Right cardiac atrium (tissue), 5 donors: ENCODE measurements at places on chromosomes 7 and 10.

GRCh38 chr10:78952686-78953085 is 116.1 kb upstream of the ZMIZ1 start:
- DNase-seq: peak; percentile 83

DNA sequence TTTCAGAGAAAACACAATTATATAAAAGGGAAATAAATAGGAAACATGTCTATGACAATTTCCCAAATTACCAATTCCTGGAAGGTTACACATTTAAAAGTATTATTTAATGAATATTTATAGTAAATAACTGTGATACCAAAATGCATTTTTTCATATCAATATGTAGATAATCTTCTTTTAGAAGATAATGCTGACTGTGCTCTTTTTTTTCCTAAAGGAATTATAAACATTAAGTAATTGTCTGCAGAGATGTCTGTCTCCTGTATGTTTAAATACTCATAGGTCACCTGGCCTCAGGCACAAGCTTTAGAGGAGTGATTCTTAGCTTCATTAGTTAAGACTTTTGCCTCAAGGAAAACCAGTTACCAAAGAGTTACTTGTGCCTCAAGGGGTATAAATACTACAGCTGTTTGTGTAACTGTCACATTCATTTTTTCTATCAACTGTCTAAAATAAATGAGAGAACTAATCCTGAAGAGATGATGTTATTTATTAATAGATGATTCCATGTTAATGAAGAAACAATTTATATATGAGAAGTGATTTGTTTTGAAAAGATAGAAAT is 77.1 kb downstream of the DNAJC1 start:
- no peak for DNase-seq

DNA sequence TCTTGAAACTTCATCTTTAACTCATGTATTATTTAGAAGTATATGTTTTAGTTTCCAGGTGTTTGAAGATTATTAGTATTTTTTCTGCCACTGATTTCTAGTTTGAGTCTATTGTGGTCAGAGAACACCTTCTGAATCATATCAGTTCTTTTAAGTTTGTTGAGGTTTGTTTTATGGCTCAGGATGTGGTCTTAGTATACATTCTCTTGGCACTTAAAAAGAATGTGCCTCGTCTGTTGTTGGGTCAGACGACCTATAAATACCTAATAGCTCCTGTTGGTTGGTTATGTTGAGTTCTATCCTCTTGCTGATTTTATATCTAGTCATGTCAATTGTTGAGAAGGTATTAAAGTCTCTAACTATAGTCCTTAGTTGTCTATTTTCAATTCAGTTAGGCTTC is 15.9 kb downstream of the TDRD1 start:
- no peak for DNase-seq

- DNase-seq: no peak
These were observed 276.3 kb downstream of the DNAJB9 start for GRCh38 chr7:108845951-108846350.

DNA sequence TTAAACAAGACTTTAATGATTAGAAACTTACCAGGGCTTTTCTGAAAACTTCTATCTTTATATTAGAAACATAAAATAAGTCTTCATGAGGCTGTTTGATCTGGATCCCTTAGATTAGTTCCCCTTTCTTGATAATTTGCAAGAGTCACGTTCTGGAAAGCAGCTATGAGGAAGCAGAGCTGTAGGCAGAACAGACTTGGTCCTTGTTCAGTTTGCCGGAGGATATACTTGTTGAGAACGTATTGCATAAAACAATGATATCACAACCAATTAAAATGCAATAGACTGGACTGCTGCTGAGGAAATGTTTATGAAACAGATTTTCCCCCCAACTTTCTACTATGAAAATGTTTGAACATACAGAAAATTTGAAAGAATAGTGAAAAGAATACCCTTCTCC is 2.8 kb downstream of the SAMD9L start:
- no peak for DNase-seq

- peak; percentile 38 for DNase-seq
These were observed at the start of gene GFRA1 for GRCh38 chr10:116272440-116273283. Gene GFRA1, minus strand, starts transcription at chr10:116273206. Its CDS starts 1,177 bp downstream, at chr10:116272029.

- peak; percentile 35 for DNase-seq
These were observed 39.8 kb upstream of the TRIM8 start for GRCh38 chr10:102604439-102604841.

DNA sequence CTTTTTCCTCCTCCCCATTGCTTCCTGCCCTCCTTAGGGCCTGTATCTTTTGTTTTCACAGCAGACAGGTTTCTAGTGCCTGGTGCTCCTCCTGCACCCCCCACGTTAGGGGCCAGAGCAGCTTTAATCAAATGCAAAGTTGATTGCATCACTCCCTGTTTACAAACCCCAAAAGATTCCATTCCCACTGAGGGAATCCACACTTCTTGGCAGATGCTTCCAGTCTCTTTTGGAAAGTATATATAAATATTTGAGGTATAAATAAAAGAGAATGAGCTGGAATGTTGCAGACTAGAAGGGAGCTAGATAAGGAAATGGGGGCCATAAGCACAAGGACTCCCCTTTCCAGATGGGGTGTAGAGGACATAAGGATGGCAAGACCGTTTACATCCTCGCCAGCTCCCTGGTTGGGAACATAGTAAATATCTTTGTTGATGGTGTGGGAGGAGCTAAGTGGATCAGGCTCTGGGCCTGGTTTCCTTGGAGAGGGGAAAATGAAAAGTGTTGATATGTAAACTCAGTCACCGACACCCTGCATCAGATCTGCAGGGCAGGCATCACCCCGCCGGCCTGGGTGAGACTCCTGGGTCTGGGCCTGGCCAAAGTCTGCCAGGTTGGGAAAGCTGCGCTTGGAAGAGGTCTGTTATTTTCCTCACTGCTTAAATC is 6.2 kb downstream of the RARRES2 start:
- no peak for DNase-seq

- DNase-seq: no peak
These were observed 70.0 kb downstream of the DOCK1 start for GRCh38 chr10:126975221-126975620.

GRCh38 chr10:61337741-61338140 is 115.4 kb downstream of the TMEM26 start:
- DNase-seq: no peak

DNA sequence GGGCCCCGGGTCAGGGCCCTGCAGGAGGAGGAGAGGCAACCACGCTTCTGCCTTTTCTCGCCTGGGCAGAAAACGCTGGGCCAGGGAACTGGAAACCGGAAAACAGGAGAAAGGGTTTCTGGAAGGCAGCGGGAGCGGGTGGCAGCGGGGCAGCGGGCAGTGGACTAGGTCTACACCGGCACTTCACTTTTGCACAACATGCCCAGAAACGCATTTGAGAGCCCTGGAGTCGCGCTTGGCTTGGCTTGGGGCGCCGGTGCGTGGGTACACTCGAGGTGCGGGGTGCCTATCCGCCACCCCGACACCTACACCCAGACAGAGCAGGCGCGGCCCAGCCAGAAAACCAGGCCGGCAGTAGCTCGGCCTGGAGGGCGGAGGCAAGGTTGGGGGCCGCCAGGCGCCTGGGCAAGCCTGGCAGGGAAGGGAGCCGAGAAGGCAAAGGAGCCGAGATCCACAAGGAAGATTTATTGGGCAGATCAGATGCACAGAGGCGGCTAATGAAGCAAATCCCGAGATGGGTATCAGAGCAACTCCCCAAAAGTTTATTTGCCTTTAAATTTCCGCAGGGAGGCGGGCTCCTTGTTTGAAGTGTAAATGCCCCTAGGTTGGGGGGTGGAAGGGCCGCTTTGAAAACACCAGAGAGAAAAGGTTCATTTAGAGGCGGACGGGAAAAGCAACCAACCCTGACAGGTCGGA is 3.2 kb upstream of the PAX2 start:
- DNase-seq: no peak

GRCh38 chr7:149102666-149103065 is 12.1 kb upstream of the ZNF786 start:
- no peak for DNase-seq

DNA sequence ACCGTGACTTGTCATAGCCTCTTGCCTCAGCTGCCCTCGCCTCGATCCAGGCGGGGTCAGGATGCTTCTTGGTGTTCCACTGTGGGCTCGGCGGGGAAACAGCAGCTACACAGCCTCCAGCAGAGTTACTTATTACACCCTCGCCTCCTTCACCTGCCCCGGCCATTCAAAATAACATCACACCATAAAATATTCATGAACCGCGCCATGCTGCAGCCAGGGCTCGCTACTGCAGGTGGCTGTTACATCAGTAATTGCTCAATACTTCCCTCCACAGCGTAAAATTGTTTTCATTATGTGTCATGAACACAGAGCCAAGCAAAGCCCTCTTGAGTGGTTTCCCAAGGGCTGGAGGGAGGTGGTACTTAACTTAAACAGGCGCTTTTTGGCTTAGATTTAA is 241.5 kb upstream of the SP8 start:
- DNase-seq: no peak

- no peak for DNase-seq
These were observed 670 bp upstream of the RBM33 start for GRCh38 chr7:155643804-155644177.

DNA sequence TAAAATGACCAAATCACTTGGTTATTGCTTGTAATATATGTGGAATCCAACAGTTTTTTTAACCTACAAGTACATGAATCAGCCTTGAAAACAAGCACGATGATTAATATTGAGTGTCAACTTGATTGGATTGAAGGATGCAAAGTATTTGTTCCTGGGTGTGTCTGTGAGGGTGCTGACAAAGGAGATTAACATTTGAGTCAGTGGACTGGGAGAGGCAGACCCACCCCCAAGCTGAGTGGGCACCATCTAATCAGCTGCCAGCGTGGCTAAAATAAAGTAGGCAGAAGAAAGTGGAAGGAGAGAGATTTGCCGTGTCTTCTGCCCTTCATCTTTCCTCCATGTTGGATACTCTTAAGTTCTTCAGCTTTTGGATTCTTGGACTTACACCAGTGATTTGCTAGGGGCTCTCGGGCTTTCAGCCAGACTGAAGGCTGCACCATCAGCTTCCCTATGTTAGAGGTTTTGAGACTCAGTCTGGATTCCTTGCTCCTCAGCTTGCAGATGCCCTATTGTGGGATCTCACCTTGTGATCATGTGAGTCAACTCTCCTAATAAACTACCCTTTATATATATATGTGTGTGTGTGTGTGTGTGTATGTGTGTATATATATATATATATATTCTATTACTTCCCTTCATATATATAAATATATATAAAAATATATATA is 118.4 kb upstream of the WDR11 start:
- no peak for DNase-seq

- no peak for DNase-seq
These were observed 39.9 kb downstream of the TAX1BP1 start for GRCh38 chr7:27779873-27780272.

- DNase-seq: no peak
These were observed 486.1 kb upstream of the NRP1 start for GRCh38 chr10:33820531-33820930.

GRCh38 chr10:77552252-77552651 is 85.4 kb downstream of the KCNMA1 start:
- no peak for DNase-seq

GRCh38 chr7:129008645-129009414 is 46.1 kb downstream of the TNPO3 start:
- DNase-seq: no peak

- no peak for DNase-seq
These were observed 50.0 kb downstream of the ADAM22 start for GRCh38 chr7:87984088-87984487.

DNA sequence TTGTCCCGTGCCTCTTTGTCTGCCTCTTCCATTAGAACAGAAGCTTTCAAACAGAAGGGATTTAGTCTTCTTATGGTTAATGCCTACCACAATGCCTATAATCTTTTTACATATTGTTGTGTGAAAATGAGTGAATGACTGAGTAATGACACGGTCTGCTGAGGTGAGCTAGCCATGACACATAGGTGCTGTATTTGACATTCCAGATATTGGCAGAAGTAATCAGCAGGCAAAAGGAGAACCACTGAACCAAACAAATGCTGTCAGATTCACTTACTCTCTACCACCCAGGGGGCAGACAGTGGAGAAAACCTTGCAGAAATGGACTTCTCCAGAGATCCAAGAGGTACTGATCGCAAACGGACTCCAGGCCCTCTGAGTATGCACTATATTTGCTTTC is 377.2 kb upstream of the VWC2 start:
- DNase-seq: no peak

DNA sequence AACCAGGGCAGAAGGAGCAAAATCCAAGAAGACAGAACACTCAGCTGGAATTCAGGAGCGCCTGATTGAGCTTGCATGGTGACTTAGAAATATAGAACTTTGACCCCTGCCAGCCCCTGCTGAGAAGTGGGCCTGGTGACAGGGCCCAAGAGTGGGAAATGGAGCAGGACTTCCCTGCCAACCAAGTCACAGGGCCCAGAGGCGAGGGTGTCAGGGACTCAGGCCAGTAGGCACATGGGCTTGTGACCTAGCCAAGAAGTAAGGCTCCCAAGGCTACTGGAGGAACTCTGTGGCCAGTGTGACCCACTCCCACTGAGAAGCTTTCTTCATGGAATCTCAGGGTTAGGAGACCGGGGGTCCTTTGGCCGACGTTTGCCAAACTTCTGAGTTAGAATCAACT is 31.9 kb downstream of the LRRC20 start:
- no peak for DNase-seq

- no peak for DNase-seq
These were observed 198.6 kb downstream of the HECW1 start for GRCh38 chr7:43311052-43311451.

DNA sequence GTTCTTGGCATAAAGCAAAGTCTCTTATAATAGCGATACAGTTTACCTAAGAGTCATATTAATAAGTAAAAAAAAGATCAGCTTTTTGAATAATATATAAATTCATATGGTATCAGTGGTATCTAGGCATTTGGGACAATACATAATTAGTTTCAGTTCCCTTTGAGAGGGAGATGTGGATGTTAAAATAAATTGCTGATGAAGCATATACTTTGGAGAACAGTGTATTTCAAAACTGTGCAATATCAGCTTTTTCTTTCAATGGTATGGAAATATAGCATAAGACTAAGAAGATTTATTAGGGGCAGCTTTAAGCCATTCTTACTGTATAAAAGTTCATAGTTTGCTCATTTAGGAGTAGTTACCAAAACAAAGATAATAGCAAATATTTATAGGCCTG is 35.5 kb downstream of the MDFIC start:
- DNase-seq: no peak

GRCh38 chr10:33293531-33294170 is 40.8 kb downstream of the NRP1 start:
- no peak for DNase-seq

DNA sequence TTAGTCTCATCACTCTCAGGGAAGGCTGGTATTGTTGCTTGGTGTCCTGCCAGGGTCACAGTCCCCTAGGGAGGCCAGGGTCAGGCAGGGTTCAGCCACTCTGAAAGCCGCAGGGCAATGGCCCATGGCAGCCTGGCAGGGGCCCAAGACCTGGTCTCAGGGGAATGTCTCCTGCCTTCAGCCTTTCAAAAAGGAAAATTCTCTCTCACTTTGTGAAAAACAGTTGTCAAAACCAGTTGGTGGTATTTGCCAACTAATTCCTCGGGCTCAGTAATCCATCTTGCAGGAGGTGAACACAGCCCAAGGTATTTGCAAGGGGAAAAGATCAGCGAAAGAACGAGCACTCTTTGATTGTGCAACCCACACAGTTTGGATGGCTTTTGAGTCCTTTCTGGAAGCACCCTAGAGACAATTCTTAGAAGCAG is 101.5 kb downstream of the JCAD start:
- peak; percentile 67 for DNase-seq

GRCh38 chr10:11608159-11609013 is 3.1 kb downstream of the USP6NL start:
- DNase-seq: no peak
